ENCODE measurements at places on chromosomes 5 and 9.

- no peak for DNase-seq
Observed at GRCh38 chr5:157143127-157143971, 684 bp upstream of the MED7 start.

DNA sequence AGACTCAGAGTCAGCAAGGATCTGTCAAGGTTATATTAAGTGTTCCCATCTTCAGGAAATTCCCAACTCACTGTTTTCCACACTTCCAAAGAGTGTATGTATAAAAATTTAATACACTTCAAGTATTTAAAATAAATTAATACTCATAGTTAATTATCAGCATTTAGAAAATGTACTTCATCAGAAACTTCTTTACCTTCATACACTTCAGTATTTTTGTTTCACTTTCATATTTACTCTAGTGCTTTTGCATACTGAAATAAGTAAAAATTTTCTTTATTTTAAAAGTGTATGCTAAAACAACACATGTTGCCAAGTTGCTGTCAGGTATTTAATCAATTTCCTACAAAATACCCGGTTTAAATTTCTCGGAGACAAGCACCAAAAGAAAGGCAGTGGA lies 16.5 kb downstream of the RICTOR start:
- DNase-seq = no peak

- no peak for DNase-seq
Observed at GRCh38 chr5:34012791-34013190, 4.9 kb upstream of the AMACR start.

DNA sequence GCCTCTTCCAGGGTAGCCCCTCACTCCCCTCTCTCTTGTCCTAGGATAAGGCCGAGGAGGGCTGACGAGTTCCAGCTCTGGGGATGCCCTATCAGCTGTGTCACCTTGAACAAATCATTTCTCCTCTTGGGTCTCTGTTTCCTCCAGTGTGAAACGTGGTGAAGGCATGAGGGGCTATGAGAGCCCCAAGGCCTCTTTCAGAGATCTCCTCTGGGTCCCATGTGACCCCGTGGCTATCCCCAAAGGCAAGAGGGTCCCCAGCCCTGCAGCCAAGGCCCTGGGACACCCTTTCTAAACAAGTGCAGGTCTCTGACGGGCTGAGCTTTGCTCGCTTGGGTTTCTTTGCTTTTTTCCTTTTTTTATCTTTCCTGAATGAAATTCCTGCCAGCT lies 25.5 kb upstream of the SPTLC1 start:
- DNase-seq = no peak

DNA sequence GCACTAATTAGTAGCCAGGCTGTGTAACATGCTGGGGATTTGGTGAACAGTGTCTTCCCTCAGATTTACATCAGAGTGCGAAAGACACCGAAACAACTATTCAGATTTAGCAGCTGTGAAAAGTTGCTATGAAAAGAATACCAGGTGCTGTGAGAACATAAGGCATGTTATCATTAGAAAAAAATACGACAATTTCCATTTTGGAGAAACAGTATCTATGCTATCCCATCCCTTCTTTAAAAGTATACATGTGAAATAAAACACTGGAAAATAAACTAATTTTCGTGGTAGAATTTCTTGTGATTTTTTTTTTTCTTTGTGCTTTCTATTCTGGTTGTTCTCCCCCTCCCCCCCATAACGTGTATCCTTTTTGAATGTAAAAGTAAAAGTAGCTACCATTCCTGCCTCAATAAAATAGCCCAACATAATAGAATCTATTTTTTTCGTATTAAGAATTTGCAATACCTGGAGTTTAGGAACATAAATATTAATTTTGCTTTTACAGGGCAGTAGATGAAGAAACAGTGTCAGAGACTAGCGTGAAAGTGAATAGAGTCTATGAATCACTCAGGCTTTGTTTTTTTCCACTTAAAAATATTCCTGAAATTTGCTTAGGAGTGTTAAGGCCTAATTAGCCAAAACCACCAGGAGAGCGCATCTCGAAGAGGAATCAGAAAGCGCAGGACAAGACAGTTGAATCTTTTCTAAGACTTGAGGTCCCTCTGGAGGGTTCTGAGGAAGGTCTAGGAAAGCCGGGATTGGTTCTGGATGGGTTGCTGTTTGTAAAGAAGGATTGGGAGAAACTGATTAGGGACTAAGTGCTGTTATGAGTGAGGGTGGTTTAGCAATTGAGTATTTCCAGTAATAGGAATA lies 813 bp upstream of the SLU7 start:
- DNase-seq = no peak

DNA sequence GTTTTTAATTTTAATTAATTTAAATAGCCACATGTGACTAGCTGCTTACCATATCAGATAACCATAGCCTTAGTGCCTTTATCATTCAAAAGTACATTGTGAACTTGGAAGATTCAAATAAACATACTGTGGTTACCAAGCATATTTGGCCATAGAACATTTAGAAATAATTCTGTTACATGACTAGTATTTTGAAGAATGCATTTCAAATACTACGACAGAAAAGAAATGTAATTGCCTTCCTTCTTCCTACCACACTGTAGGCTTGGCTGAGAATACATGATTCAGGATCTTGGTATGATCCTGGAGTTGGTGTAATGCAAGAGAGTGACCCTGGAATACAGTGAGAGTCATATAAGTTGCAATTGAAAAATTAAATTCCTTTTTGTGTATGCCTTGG lies 109.7 kb upstream of the PCA3 start:
- no peak for DNase-seq

DNA sequence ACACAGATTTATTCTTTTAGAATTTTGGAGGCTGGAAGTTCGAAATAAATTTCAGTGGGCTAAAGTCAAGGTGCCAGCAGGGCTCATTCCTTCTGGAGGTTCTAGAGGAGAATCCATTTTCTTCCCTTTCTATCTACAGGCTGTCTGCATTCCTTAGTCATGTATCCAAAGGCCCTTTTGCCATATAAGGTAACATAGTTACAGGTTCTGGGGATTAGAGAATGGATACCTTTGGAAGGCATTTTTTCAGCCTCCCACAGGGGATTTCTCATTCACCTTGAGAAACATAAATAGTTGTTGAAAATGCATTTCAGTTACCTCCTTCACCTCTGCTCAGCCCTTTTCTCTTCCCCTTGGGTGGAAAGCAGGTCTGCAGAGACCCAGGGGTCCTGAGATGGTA lies 280.0 kb upstream of the MAP3K1 start:
- no peak for DNase-seq

DNA sequence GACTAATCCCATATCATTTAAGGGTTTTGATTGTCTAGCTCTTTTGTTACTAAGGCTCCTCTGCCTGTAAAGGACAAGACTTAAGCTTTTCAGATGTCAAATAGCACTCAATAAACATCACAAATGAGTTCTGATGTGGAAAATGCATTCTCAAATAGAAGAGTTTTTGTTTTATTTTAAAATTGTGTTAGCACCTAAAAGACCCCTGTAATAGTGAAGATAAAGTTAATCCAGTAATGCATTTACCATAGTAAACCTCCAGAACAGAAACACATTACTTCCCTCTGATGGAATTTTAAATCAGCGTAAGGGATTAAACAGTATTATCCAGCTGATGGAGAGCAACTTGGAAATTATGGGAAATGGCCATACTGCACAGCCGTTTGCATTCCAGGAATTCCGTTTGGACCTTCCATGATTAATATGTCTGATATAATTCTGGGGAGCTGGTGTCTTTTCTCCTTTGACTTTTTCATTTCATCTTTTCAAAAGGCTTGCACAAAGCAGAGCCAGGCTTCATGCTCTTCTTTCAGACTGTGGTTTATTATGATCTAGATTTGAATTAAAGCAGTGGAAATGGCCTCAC lies 105.6 kb downstream of the PPP2R2B start:
- no peak for DNase-seq

DNA sequence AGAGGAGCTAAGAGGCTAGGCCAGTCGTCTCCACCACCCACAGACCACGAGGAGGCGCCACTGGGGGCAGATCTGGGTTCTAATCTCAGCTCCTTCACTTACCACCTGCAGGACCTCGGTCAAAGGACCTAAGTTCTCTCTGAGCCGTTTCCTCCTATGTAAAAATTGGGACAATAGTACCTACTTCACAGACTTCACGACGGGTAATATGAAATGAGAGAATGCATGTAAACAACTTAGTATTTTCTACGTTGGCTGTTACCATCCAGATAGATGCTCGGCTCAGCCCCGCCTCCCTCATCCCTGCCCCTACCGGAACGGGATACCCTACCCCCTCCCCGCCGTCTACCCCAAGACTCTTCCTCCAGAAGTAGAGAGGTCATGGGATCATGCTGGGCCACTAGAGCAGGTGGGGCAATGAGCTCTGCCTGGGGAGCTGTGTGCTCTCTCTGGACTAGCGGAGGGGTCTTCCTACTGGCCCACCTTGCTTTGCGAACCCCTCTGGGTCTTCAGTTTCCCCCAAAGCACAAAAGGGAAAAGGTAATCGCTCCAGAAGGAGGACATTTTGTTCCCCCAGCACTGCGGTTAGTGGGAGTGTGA lies 541 bp downstream of the GNPDA1 start:
- DNase-seq = no peak

DNA sequence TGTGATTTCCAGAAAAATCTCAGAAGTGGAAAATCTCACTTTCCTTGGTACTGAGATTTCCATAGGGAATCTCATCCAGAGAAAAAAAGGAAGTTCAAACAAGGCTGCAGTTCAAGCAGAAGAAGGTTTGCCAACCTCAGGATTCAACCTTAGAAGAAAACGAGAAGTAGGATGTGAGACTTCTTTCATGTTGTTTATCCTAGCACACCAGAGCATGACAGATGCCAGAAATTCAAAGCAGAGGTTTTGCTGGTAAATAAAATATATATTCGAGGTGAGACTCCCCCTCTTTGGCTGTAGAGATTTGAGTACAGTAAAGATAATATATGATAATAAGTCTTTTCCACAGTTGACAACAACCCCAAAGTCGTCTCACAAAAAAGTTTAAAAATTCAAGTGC lies 116.9 kb upstream of the SMC2 start:
- no peak for DNase-seq

- DNase-seq = no peak
Observed at GRCh38 chr9:2302606-2303005, 287.5 kb downstream of the SMARCA2 start.

GRCh38 chr5:76500633-76501393 lies 97.7 kb downstream of the IQGAP2 start:
- DNase-seq = no peak

- no peak for DNase-seq
Observed at GRCh38 chr9:2453701-2454100, 167.9 kb upstream of the VLDLR start.

GRCh38 chr5:60312098-60312497 lies 387.9 kb downstream of the DEPDC1B start:
- DNase-seq = no peak

- no peak for DNase-seq
Observed at GRCh38 chr5:142922223-142922952, 152.2 kb downstream of the ARHGAP26 start.

DNA sequence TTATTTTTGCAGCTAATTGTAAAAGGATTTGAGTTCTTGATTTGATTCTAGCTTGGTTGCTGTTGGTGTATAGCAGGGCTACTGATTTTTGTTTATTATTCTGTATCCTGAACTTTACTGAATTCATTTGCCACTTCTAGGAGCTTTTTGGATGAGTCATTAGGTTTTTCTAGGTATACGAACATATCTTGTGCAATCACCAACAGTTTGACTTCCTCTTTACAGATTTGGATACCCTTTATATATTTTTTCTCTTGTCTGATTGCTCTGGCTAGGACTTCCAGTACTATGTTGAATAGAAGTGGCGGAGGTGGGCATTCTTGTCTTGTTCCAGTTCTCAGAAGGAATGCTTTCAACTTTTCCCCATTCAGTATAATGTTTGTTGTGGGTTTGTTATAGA lies 210.8 kb downstream of the FGF10 start:
- no peak for DNase-seq

GRCh38 chr5:82924226-82925060 lies 152.8 kb downstream of the TMEM167A start:
- no peak for DNase-seq

DNA sequence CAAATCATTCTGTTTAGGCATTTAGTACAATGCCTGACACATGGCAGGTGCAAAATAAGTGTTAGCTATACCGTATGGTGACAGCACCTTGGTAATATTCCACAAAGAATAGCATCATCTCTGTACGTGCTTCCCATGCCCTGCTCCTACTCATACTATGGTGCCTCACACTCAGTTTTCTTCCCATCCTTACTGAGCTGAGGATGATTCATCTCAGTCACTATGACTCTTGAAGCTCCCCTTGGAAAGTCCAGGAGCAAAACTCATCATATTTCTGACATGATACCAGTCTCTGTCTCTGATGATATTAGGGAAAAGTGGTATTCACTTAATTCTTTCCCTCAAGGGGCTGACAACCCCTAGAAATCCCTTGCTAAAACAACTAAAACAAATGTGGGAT lies 423.3 kb downstream of the EFNA5 start:
- DNase-seq = no peak

DNA sequence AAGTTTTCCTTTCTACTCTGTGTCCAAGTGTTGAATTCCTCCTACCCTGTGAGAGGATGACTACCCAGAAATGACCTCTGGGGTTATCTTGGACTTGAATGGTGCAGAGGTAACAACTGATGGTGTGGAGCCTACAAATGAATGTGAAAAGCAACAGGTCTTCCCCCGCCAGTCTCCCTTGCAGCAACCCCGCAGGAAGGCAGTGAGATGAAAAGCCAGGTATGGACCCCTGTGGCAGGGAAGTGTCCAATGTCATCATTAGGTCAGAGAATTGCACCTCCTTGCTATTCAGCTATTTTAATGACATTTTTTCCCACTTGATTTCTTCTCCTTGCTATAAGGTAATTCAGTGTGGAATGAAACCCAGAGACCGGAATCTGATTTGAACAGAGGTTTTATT lies 58.5 kb downstream of the MAT2B start:
- no peak for DNase-seq

- DNase-seq = no peak
Observed at GRCh38 chr5:156391139-156391538, 64.2 kb downstream of the SGCD start.
